ENCODE measurements at places on chromosomes 6 and 20.

- DNase-seq = no peak
Measured at GRCh38 chr6:48671505-48671904, 560.5 kb upstream of the PTCHD4 start.

DNA sequence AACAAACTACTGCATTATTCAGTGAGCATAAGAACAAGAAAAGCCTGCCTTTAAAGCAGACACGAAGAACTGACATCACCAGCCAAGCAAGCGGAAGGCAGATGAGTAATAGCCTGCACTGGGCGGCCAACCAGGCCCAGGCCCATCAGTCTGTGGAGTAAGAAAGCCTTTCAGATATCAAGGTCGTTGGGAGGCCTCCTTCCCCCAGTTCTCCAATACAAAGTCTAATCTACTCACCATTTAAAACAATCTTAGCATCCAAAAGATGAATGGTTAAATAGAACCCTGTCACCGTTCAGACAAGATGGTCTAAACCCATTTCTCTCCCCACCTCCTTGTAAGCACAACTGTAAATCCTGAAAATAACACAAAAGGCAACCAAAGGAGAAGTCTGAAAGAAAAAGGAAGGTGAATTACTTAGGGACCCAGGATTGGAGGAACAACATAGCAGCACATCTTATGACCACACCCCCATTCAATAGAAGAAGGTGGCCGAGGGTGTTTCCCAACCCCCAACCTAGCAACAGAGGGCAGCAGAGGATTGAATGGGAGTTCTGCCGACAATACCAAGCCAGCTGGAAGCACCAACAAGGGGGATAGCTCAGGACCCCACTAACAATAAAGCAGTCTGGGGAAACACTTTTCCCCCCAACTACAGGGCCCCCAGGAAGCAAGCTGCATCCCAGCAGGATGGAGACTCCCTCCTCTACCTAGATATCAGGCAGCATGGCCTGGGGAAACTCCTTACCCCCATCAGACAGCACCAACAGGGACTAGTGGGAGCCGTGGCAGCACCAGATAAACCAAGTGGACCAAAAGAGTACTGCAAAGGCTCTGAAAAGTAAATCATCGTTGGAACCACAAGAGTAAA, 67.9 kb downstream of the ZHX3 start:
- peak; percentile 49 for DNase-seq

- no peak for DNase-seq
Measured at GRCh38 chr20:7571101-7571500, 369.2 kb downstream of the HAO1 start.

- no peak for DNase-seq
Measured at GRCh38 chr6:74971633-74972032, 234.2 kb downstream of the COL12A1 start.

- DNase-seq = no peak
Measured at GRCh38 chr6:36805096-36805797, 34.0 kb downstream of the CPNE5 start.

- no peak for DNase-seq
Measured at GRCh38 chr6:90233994-90234393, 62.6 kb downstream of the BACH2 start.

GRCh38 chr20:51396365-51396909, 146.1 kb downstream of the NFATC2 start:
- no peak for DNase-seq

GRCh38 chr6:105902401-105903031, 183.6 kb upstream of the PRDM1 start:
- DNase-seq = no peak

DNA sequence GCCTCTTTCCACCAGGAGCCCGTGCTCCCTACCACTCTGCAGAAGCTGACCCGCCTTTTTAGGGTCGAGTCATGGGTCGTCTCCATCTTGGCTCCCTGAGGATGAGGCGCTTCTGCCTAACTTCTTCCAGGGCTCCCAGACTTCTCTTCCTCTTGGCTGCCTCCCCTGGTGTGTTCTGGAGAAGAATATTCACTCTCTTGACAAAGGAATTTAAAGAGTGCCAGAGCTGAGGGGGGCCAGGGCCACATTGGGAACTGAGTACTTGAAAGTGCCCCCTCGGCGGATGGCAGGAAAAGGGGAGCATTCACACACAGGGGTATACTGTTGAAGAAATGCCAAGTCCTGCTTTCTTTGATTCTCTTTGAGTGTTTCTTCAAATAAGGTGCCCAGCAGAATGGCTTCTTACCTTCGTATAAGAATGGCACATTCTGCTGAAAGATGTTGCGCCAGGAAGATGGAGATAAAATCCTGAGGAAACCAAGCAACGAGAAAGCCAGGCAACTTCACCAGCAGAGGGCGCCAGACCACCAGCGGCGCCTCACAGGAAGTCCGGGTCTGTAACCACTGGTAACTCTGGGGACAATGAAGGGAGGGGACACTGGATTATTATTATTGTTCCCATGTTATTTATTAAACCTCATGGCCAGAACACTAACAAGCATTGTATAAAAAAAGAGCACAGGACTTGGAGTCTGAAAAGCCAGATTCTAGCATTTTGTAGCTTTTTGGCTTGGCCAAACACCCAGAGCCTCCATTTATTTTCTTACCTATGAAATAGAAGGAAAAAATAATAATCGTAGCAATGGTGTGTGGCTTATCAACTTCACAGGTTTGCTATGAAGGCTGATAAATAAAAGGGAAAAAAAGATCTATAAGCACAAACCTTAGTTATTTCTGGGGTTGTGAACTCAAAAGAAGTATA, 176.7 kb downstream of the HACE1 start:
- DNase-seq = no peak

DNA sequence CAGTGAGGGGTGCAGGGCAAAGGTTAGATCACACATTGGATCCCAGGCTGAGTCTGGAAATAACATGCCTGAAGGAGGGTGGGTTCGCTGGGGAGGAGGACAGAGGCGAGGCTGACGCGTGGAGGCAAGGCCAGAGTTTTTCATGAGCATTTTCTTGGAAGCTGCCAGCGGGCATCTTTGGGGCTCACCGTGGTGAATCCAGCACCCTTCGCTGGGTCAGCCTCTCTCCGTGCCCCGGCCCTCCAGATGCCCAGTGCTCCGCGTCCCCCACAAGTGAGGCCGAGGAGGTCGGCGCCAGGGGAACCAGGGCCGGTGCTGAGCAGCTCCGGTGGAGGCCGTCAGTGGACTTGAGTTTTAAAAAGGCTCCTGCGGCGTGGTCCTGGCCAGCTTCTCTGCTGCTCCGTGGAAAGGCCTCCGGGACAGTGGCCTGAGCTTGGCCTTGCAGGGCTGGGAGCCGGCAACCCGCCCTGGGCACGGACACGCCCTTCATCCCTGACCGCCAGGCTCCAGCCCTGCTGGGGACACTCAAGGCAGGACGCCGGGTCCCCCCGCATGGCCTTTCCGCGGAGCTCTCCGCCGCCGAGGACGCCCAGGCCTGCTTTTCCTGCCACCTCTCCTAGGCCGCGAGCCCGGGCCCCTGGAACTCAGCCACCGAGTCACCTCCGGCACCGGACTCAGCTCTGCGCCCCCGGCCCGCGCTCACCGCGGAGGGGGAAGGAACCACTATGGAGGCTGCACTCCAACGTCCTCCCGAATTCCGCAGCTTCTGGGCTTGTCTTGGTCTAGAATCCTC, 114.3 kb downstream of the THBS2 start:
- no peak for DNase-seq

GRCh38 chr20:44959638-44960102, 527 bp downstream of the TOMM34 start:
- DNase-seq = no peak

DNA sequence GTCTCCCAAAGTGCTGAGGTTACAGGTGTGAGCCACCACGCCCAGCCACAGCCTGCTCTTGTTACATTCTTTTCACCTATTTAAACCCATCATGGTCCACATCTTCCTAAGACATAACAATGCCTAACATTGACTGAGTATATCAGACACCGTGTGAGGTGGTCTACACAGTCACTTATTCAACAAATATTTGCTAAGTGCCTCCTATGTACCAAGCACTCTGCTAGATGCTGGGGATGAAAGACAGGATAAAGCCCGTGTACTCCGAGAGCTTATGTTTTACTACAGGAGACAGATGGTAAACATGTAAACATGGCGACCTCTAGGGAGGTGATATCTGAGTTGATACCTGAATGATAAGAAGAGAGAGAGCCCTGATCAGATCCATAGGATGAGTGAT, 12.7 kb downstream of the BCL2L1 start:
- DNase-seq = no peak

GRCh38 chr6:30160008-30160784, 815 bp downstream of the TRIM10 start:
- DNase-seq = no peak

DNA sequence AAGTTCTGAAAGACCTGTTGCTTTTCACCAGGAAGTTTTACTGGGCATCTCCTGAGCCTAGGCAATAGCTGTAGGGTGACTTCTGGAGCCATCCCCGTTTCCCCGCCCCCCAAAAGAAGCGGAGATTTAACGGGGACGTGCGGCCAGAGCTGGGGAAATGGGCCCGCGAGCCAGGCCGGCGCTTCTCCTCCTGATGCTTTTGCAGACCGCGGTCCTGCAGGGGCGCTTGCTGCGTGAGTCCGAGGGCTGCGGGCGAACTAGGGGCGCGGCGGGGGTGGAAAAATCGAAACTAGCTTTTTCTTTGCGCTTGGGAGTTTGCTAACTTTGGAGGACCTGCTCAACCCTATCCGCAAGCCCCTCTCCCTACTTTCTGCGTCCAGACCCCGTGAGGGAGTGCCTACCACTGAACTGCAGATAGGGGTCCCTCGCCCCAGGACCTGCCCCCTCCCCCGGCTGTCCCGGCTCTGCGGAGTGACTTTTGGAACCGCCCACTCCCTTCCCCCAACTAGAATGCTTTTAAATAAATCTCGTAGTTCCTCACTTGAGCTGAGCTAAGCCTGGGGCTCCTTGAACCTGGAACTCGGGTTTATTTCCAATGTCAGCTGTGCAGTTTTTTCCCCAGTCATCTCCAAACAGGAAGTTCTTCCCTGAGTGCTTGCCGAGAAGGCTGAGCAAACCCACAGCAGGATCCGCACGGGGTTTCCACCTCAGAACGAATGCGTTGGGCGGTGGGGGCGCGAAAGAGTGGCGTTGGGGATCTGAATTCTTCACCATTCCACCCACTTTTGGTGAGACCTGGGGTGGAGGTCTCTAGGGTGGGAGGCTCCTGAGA, at the start of gene HFE:
Gene HFE (plus strand): TSS at position 146 of the 832 bp plus-strand sequence. CDS start 12 bp downstream, at position 158.
- no peak for DNase-seq

- DNase-seq = no peak
Measured at GRCh38 chr6:104704191-104704590, 155.5 kb downstream of the HACE1 start.

DNA sequence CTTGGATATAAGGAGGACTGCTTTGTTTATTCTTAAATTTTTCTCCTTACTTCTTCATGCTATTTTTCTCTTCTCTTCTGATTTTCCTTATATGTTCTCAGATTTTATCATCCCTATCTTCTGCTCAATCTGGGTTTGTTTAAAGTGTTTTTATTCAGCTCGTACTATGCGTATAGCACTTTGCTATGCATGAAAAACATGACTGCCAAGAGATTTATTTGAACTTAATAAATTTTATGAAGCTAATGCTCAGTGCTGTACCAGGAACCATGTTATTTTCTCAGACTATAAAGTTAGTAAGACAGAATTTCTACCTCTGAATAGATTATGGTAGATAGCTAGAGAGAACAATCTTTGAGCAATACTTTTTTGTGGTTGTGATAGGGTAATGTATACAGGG, 305.9 kb downstream of the LAMA2 start:
- no peak for DNase-seq

DNA sequence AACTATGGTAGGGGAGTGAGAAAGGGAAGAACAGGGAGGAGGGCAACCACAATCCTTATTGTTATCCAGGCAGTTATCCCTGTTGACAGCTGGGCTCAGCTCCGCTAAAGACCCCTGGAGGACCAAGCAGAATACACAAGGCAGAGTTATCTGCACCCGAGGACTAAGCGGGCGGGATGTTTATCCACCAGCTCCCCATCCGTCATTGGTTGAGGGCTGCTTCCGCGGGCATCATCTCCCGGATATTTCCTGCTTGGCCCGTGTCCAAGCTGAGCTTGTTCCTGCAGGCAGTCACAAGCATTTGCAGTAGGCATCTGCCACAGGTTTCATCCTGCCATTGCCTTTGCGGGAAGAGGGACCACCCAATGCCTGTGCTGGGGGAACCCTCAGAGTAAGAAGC, 102.1 kb downstream of the DLGAP4 start:
- DNase-seq = peak; percentile 63

- DNase-seq = no peak
Measured at GRCh38 chr20:36249450-36249849, 13.2 kb downstream of the AAR2 start.

- DNase-seq = peak; percentile 86
Measured at GRCh38 chr6:43972913-43973300, 154.3 kb downstream of the MRPL14 start.

DNA sequence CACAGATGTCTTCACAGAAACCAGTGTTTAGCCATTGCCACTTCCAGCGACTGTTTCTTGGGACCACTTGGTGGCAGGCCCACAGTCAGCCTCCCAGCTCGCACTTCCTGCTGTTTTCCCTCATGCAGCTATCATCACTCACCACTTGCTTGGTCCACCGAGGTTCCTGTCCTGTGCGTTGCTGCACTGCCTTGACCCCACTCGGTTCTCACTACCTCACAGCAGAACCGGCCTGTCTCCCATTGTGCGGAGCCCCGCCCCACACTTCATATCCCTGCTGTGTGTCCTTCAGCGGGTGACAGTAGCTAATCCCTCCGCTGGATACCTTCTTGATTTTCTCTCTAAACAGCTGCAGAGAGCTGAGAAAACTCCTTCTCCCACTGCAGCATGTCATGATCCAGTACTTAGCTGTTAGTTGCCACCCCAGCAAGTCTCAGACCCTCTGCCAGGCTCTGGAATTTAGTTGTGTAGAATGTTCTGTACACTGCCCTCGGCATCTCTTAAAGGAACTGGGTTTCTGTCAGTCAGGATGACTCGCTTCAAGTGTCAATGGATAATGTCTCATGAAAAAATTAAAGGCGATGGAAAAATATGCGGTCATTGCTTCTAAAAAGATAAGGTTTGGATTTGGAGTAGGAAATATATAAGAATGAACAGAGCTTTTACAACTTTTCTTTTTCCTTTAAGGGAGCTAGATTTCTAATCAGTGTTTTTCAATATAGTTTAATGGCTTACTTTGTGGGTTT, 208.0 kb downstream of the FARS2 start:
- DNase-seq = no peak

DNA sequence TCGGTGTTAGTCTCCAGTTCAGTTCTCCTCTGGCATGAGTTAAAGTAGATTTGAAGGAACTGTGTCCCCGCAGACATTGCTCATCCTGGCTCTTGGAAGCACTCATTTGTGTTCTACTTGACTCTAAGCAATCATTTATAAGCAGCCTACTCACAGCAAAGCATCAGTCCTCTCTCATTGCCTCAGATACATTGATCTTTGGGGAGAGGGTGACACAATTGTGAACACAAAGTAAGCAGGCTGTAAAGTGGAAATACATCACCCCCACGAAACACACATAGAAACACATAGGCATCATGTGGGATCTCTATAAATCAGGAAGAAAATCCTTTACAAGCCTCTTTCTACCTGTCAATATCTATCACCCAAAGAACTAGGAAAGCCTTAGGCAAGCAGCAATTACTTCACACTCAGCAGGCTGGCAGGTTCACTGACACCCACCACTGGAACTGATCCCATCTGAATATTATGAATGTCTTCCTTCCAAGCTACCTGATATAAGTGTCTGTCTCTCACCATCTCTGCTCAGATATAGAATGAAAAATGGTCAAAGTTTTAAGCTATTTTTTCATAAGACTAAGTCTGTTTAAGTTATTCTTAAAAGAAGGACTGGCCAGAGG, 675.8 kb downstream of the HACE1 start:
- no peak for DNase-seq

- no peak for DNase-seq
Measured at GRCh38 chr6:52976149-52976548, 18.9 kb downstream of the GSTA4 start.

All from cerebellum (tissue), 4 donors.